Right forelimb (tissue), 1 donor: ENCODE measurements at places on chromosomes 3 and 15.

DNA sequence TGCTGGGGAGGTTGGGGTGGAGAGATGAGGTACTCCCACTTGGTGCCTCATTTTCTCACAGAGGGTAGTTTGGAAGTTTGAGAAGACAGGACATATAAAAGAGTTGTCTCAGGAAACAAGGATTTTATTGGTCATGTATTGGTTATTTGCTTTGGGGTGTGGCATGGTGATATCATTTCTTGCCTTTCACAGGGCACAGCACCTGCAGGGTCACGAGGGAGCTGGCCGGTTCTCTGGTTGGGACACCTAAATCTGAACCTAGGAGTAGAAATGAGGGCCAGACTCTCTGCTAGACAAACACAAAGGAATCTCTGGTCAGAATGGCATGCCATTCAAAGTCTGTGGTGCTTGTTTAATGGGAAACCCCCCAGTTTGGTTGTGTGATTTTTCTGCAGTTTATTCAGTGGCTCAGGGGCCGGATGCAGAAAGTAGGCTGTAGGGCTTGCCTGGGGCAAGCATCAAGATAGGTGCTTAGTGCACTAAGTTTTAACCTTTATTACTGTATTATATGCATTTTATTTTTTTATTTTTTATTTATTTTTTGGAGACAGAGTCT, 237.7 kb upstream of the EIF1B start:
- DNase-seq: no peak

DNA sequence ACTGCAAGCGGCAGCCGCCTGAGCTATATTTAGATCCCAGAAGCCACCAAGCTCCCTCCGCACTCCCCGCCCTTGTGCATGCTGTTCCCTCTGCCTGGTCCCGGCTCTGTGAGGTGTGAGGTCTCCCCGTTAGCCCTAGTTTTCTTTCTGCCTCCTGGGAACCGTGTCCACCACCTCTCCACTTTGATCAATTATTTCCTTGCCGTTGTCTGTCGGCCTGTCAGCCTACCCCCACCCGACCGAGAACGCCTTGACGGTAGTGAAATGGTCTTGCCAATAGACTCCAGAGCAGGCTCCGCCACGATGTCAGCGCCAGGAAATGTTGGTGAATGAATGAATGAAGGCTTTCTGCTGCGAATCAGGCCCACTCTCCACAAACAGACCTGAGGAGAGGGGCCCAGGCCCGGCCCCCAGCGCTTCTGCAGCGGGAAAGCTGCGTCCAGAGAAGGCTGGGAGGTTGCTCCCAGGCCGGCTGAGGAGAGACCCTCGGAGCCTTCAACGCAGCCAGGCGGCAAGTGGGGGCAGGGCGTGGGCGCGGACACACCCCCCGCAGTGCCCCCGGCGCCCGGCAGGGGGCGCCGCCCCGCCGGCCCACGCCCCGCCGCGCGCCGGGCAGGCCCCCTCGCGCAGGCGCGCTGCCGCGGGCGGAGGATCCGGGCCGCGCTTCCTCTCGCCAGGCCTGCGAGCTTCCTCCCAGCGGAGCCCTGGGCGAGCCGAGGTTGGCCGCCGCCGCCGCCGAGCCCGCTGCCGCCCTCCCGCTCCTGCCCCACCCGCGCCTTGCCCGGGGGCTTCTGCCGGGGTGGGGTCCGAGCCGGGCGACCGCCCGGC, at the start of gene CSK:
CSK (plus strand) TSS at position 650 of the 828 bp plus-strand sequence. CDS start 16,218 bp downstream, outside the sequence.
- peak; percentile 87 for DNase-seq

- DNase-seq: no peak
Observed at GRCh38 chr3:143314251-143315093, 194.9 kb downstream of the CHST2 start.

DNA sequence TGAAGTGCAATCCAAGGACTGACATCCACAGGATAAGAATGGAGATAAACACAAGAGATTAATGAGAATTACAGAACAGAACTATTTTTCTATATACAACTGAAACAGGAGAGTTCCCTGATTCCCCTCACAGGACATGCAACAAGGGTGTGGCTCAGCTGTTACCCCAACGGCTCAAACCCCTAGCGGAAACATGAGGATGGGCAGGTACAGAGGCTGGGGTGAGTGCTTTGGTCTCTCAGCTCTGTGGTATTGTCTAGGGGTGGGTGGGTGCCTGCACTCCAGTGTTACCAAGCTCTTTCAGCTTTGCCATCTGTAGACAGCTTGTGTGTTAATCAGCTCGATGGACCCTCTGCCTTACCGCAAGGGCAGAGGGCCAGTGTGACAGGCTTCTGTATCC, 17.8 kb upstream of the LRIG1 start:
- DNase-seq: no peak

- DNase-seq: no peak
Observed at GRCh38 chr3:136920904-136921611, 36.7 kb upstream of the IL20RB start.

DNA sequence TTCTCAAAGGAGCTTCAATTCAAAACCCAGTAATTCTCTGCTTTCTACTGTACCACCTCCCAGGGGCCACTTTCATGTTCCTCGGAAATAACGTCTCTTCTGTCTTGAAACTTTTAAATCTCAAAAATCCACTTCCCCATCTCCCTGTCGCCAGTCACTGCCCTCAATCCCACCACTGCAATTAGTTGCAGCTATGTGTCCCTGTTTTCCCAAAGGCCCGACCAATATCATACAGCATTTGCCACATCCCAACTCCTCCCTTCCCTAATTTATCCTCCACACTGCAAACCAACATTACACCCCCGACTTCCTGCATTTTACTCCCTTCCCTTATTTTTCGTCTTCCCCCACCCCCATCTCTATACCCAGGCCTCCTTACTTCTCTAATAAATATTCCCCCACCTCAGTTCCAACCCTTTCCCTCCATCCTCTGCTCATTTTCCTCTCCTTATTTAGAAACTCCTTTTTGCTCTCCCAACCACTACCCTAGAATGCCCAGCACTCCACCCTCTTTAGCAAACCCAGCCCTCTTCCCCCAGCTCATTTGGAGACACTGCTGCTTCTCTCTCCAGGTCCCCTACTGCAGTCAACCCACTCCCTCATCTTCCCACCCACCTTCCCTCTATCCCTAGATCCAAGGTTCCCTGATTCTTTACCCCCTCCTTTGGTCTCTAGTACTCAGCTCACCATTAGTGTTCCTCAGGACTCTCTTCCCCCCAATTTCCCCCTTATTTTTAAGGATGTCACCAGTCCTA, 1.1 kb downstream of the NPTN start:
- peak; percentile 50 for DNase-seq

DNA sequence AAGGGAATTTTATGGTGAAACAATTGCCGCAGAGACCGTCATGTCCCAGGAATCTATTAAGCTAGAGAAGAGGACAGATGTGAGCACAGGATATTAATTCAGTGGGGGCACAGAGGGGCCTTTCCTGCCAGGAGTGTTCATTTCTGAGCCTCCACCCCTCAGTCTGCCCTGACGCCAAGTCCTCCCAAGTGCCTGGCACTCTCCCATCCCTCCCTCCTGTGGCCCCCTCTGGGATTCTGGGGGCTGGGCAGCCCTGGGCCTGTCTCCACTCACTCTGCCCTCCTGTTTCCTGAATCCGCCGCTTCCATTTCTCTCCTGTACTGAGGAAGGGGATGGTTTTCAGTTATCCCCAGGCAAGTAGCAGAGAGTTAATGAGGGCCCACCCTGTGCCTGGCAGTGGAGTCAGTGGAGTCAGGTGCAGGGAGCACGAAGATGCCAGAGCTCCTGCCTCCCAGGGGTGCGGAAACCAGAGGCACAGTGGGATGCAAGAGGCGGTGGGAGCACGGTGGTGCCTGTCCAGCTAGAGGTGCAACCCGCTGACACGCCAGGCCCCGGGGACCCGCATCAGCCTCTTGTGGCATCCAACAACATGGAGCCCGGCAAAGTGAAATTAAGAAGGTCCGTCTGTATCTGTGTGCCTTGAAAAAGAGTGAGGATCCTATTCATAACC, 212.5 kb downstream of the XXYLT1 start:
- DNase-seq: no peak

DNA sequence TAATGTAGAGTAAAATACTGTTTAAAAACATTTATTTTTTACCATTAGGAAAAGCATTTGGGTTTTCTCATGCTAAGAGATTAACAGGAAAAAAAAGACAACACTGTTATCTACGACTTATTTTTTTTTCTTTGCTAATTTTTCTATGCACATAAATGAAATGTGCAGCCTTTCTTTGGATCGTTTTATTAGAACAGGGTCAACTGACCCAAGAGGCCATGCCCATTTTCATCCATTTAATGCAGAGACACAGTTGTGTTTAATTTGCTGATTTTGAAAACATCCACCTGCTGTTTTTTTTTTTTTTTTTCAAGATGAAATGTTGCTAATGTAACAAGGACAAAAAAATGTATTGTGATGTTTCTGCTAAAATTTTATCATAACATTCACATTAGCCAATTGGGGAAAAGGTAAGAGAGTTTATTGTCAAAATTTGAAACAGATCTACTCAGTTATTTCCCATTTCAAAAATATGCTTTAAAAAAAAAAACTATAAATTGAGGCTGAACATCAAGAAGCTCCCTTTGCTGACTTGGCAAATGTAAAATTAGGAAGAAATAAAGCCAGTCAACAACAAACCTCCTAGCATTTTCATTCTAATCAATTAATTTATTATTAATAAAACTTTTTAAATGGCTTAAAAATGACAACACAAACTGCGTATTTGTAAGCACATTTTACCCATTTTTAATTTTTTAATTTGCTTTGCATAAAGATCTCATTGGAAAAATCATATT, 485.2 kb downstream of the ROBO2 start:
- DNase-seq: no peak

DNA sequence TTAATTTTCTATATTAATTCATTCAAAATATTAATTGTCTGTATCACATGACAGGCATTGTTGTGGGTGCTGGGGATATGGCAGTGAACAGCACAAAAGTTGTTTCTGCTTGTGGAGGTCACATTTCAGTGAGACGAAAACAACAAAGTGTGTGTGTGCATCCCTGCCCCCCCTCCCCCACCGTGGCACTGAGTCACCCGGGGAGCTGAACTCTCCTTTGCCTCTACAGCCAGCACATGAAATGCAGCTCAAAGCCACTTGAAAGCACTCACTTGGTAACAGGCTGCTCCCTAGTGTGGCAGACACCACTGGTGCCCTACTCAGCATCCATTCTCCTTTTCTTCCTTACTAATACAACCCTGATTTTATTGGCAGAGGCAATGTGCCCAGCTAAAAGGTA, 16.9 kb upstream of the SCAMP5 start:
- no peak for DNase-seq

GRCh38 chr15:37031198-37031597, 69.2 kb downstream of the MEIS2 start:
- no peak for DNase-seq

GRCh38 chr15:69000091-69000490, 14.4 kb upstream of the NOX5 start:
- no peak for DNase-seq

GRCh38 chr15:40808861-40809450, 1.7 kb upstream of the DNAJC17 start:
- no peak for DNase-seq

GRCh38 chr15:73573037-73573436, 60.2 kb downstream of the NPTN start:
- no peak for DNase-seq

DNA sequence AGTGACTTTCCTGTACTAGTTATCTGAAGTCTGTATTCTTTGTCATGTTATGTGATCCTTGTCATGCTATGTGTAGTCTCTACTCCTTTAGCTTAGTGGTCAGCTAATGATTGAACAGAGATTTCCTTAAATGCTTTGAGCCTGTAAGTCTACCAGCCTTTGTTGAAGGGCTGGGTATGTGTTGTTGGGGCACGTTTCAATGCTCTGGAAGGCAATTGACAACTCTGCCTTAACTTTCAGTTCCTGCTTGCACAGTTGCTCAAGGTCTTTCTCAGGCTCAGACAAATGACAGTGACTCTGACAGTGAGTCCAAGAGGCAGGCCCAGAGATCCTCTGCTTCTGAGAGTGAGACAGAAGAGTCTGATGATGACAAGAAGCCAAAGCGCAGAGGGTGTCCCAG, 89.3 kb downstream of the CHD2 start:
- no peak for DNase-seq

DNA sequence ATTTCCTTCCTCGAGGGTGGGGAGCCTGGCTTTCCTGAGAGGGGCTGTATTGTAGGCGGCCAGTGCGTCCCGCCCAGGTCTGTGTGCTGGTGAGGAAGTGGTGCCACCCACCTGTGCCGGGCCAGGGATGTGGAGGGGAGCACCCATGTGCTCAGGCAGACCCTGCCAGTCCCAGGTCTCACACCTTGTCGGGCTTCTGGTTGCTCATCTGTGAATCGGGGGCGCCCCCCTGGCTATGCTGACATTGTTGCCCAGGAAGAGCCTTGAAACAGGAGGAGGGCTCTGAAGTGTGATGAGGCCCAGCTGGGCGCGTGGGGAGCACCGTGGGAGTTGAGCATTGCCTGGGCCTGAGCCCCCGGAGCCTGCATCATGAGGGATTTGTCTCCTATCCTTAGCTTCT, 4.8 kb downstream of the FBLN2 start:
- DNase-seq: no peak

DNA sequence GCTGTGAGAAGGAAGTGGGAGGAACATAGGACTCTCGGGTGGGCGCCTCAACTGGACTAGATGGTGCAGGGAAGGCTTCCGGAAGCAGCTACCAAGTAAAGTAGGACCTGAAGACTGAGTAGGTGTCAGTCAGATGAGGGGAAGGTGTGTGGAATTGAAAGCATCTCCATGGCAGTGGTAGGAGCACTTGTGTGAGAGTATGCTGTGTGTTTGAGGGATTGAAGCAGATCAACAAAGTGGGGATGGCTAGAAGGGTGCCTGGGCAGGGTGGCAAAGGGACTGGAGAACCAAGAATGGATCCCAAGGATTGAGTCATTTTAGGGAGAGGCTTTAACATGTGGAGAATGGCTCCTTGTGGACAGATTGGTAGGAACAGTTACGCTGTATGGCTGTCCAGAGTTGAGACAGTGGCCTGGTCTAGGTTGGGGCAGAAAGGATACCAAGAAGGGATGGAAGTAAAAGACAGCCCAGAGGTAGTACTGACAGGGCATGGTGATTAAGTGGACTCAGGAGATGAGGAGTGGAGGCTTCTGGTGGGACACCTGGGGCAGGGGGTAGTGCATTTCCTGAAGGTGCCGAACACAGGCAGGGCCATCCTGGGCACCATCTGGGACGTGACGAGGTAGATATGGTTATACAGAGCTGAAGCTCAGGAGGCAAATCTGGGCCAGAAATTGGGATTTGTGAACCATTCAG, 1.5 kb downstream of the UQCC5 start:
- DNase-seq: peak; percentile 44

GRCh38 chr15:70479785-70480184, 283.6 kb downstream of the UACA start:
- DNase-seq: no peak

- DNase-seq: no peak
Observed at GRCh38 chr15:77907824-77908751, 169.4 kb downstream of the TBC1D2B start.

GRCh38 chr15:28984421-28985315, 98.9 kb downstream of the APBA2 start:
- DNase-seq: no peak

DNA sequence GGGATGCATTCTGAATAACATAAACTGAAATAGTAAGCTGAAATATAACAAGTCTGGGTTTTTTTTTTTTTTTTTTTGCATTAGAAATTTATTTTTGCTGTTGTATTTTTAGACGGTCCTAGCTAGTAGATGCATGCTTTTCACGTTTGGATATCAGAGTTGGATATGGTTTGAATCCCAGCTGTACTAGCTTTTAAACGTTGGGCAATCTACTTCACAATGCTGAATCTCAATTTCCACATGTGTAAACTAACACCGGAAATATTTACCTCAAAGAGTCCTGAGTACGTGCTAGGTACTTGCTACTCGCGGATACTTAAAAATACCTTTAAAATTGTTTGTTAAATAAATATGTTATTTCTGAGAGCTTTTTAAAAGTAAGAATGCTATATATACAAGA, 139.8 kb downstream of the BBX start:
- no peak for DNase-seq

- DNase-seq: no peak
Observed at GRCh38 chr3:45253316-45253715, 27.2 kb upstream of the TMEM158 start.
